ENCODE measurements at places on chromosomes 7 and 10.

DNA sequence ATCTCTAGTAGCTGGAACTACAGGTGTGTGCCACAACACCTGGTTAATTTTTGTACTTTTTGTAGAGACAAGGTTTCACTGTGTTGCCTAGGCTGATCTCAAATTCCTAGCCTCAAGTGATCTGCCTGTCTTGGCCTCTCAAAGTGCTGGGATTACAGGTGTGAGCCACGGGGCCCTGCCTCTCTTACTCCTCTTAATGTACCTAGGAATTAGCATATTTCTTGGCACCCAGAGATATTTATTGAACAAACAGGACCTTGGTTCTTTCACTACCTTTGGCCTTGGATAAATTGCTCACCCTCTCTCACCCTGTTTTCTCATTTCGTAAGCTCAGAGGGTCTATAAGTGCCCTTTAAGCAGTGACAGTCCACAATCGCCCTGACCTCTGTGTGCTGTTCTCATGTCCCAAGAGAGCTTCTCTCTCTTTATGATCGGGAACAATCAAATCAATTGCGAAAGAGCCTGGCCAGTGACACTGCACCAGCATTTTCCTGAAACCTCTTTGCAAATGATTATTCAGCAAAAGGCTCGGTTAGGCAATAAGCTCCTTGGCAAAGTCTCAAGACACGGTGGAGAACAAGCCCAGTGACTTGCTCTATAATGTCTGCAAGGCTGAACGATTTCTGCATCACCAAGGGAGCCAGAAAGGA, 117.7 kb downstream of the APBB1IP start:
- DNase-seq = no peak

DNA sequence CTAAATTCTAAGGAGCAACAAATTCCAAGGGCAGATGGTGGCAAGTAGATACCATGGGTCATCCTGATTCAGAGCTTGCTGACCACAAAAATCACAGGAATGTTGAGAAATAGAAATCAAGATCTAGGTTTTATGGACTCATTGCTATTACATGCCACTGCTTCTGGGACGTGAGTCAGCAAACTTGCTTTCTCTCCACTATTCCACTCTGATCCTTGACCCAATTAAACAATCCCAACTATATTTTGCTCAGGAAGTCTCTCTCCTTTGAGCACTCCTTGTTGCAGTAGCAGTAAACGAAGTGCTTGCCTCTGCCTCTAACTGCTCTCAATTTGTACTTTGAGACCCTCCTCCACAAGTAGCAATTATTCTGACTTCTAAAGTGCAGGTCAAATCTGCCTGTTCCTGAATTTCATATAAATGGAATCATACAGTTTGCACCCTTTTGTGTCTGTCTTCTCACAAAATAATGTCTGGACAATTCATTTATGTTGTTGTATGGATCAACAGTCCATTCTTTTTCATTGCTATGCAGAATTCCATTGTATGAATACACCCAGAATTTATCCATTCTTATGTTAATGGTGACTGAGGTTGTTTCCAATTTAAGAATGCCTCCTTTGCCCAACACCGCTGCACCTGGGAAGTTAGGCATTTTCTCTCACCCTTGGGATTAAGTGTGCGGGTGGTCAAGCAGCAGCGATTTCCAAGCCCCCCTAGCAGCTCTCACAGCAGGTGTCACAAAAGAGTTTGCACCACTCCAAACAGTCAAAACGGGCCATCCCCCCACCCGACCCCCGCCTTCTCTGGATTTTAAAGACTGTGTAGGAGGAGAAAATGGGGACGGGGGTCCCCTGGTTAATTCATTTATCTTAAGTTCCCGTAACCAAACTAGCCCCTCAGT, 35.9 kb downstream of the ACSM6 start:
- DNase-seq = no peak

DNA sequence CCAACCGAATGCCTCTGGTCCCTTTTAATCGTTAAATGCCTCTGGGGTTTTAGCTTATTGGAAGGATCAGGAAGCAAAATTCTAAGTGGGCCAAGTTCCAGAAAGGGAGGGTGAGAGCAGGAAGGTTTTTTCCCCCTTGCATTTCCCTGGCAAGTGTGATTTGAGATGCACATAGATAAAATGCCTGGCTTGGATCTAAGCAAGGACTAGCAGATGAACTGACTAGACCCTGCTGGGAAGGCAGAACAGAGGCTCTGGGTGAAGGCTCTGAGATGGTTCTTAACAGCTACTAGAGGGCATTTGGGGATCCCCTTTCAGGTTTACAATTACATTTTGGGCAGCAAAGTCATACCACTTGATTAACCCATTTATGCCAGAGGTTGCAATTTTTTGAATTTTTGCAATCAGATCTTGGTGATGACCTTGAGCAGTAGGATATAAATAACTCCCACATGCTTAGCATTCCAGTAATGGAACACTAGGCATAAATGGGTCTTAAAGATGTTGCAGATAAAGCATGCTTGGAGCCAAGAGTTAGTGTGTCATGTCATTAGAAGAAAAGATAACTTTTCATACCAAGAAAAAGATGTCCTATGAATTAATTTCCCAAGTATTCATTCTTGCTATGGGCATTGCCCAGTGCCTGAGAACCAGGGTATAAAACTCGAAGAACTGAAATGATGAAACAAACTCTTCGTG, 205.9 kb downstream of the SEC23IP start:
- no peak for DNase-seq

- no peak for DNase-seq
These were observed 1.8 kb downstream of the NPS start for GRCh38 chr10:127550861-127551260.

GRCh38 chr10:8069627-8070026, 15.1 kb downstream of the GATA3 start:
- no peak for DNase-seq

DNA sequence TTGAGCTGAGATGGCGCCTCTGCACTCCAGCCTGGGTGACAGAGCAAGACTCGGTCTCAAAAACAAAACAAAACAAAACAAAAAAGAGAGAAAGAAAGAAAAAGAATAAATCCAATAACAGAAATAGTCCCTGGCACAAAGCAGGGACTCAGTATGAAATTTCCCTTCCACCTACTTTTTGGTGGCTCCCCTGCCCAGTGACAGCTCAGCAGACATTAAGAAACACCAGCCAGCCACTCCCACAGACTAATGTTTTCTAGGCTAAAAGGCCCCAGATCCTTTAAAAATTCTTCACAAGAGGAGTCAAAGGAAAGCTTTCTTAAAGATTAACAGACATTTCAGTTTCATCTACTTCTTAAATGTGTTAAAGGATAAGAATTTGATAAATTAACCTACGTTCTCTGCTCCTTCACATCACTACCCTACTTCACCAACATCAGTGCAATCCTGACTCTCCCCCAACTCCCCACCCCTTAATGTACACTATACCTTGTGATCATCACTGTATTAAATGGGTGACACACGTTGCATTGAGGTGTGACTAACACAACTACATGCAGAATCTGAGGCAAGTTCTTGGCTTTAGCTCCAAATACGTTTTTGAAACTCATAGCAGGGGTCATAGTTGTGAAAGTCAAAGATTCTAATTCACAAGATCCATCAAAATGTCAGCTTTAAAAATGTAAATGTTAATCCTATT, 114.5 kb upstream of the CAV2 start:
- no peak for DNase-seq

DNA sequence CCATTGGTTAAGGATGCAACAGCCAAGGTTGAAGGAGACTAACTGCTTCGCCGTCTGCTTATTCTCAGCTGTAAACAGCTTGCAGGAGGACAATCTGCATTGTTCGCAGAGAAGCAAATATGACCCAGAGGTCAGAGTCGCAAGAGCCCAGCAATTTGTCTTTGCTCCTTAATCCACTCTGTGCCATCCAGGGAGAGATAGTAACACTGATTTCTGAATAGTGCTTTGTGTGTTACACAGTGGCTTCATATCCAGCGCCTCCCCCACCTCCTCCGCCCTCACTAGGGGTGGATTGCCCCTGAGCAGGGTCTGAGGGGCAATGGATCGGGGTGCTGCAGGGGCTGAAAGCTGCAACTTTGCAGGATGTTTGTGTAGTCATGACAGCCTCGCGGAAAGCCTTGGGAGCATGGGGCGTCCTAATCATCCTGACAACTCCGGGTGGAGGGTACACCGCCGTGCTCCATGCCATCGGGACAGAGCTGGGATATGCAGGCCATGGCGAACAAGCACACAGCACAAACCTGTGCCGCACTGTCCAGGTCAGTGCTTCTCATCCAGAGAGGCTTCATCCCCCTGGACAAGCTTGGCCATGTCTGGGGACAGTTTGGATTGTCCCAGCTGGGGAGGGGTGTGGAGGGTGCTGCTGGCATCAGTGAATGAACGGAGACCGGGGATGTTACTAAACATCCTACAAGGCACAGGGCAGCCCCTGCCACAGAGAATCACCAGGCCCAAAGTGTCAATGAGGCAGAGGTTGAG, 103.1 kb upstream of the INSIG1 start:
- DNase-seq = no peak

DNA sequence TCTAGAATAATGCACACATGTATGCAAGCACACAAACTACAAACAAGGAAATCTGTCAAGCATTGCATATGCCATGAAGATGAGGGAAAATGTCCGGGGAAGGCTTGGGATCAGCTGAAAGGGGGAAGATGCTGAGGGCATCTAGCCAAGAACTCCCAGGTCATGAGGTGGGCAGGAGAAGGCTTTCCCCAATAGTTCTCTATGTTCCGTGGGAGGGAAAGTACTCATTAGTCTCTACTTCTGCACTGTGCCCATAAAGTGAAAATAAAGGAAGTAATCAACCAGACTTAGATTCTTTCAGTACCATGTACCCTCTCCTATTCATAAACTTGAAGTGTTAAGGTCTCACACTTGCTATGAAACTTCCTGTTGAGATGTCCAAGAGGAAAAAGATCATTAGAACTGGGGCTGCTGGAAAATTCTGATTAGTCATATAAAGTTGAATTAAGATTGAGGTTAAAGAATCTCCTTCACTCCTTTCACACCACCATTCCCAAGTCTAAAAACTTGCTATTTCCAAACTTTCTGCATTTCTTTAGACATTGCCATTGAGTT, 17.1 kb upstream of the LIPF start:
- DNase-seq = no peak

DNA sequence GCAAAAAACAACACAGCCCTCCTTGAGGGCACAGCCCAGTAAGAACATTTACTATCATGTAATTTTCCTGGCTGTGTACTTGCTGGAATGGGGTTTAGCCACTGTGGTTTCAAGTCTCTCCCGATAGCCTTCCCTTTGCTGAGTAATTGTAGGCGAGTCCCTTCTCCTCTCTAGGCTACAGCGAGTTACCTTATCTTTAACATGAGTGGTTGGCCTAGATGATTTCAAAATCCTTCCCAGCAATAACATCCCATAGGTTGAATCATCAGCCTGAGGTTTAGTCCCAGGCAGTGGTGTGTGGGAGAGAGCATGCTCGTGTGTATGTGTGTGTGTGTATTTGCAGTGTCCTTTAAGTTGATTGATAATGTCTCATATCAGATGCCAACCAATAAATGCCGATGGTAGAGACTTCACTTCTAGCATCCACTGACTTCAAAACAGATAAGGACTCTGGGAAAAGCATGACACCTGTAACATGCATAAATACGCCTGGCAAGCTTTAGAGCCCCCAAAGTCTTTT, 142.9 kb upstream of the ZMIZ1 start:
- DNase-seq = no peak

- DNase-seq = no peak
These were observed 16.8 kb downstream of the ZNF277 start for GRCh38 chr7:112223310-112223709.

DNA sequence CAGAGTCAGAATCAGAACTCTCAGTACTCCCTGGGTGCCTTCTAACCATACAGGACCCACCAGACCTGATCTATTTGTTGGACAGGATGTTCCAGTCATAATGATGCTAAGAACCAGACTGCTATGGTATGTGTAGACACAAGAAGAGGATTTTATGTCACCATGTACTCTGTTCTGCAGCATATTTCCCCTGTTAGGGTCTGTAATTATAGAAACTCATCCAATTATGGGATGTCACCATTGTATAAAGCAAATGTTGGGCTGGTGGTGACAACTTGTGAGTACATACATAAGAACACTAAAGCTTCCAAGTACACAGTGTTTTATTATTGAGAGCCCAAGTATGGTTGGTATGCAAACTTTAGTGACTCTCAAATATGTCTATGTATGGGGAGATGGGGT, 67.1 kb upstream of the AGBL3 start:
- no peak for DNase-seq

DNA sequence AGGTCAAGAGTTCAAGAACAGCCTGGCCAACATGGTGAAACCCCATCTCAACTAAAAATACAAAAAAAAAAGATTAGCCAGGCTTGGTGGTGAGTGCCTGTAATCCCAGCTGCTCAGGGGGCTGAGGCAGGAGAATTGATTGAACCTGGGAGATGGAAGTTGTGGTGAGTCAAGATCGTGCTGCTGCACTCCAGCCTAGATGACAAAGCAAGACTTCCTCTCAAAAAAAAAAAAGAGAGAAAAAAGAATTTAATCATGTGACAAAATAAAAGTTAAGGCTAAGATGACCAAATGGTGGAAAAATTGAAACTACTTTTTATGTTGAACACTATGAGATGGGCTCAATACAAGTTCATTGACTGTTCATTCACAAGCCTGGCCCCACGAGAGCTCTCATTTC, 141.1 kb upstream of the WDR11 start:
- no peak for DNase-seq

DNA sequence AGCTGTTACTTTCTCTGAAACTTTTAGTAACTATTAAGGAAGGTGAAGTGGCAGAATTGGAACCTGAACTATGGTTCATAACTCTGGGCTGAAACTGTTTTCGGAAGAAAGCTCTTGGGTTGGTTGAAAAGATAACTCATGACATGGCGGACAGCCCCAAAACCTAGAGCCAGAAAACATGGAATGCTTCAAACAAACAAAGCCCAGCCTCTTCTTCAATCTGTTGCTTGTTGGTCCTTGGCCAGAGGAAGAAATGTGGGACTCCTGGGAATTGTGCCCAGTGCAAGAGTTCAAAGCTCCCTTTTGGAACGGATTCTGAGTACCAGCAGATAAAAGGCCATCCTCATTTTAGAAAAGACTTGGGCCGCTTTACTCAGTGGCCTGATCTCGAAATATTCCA, 52.9 kb upstream of the CACNB2 start:
- no peak for DNase-seq

- no peak for DNase-seq
These were observed 25.0 kb downstream of the CACUL1 start for GRCh38 chr10:118729641-118730258.

- DNase-seq = no peak
These were observed 114.1 kb downstream of the CAMK1D start for GRCh38 chr10:12463459-12463838.

GRCh38 chr10:70162892-70163201, 7.5 kb downstream of the SAR1A start:
- DNase-seq = no peak

DNA sequence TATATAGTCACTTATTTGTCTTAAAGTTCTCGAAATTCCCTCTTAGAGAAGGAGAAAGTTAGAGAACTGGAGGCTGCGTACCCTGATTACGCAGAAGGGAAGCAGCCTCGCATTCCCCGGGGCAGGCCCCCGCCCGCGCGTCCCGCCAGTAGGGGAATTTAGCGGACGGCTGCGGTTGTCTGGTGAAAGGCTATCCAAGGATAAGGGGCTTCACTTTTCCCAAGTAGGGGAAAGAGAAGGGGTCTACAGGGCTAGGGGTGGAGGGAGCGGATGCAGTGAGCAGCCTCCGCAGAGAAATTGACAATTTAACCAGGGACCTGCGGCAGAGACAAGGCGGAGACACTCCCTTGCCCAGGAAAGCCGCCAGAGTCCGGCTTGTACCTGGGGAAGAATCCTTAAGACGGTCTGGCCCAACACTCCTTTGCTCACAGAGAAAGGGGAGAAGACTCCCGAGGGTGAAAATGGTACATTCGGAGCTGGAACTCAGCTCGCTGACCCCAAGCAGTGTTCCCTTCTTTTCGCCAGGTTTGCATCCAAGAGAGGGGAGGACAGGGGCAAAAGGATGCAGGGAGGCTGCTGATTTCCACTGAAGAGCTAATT, 994 bp upstream of the MAGI2 start:
- no peak for DNase-seq
